Omental fat pad (tissue), 4 donors: ENCODE measurements at places on chromosomes 13 and 19.

- no peak for DNase-seq
Measured at GRCh38 chr19:3250675-3251074, 26.2 kb downstream of the CELF5 start.

GRCh38 chr13:48400090-48400694 is 12.7 kb downstream of the LPAR6 start:
- DNase-seq: no peak

GRCh38 chr19:38004521-38005223 is 97.7 kb downstream of the SIPA1L3 start:
- DNase-seq: peak; percentile 47

DNA sequence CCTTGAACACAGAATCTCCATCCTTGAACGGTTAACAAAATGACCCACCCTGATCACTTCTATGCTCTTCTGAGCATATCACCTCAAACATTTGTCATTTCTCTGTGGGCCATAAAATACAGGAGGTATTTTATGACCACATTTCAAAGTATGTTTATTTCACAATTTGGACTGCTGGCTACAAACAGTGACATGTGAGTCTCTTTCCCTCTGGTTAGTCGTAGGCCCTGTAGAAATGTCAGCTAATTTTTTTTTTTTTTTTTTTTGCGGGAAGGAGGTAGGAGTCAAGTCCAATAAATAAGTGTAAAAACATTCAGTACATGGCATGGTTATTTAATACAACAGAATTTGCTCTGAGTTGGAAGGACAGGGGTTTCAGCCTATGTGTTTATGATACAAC is 70.7 kb downstream of the FOXO1 start:
- no peak for DNase-seq

- no peak for DNase-seq
Measured at GRCh38 chr13:87777387-87777786, 106.2 kb downstream of the SLITRK5 start.

DNA sequence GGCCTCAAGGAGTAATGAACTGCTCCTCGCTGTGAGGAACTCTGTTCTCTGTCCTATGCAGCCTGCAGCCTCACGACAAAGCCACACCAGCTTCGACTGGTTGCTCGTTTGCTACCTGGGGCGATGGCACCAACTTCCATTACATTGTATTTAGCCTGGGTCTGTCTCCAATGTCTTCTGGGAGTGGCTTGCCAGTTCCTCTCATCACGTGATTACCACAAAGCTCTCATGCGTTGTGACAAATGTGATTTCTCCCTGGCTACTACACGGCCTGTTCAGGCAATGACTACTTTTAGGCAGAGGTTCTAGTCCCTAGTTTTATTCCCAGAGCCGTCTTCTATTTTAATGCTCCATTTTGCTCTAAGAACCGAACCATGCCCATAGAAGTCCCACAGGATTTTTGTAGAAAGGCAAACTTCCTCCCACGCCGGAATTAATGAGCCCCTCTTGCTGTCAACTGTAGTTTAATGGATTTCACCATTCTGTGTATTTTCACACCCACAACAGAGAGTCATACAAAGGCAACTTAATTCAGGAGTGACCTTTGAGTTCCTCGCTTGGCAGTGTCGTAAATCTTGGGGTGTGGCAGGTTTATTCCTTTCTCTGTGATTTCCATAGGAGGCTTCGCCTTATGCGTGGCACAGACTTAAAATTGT is 351.9 kb downstream of the EFNB2 start:
- DNase-seq: no peak

DNA sequence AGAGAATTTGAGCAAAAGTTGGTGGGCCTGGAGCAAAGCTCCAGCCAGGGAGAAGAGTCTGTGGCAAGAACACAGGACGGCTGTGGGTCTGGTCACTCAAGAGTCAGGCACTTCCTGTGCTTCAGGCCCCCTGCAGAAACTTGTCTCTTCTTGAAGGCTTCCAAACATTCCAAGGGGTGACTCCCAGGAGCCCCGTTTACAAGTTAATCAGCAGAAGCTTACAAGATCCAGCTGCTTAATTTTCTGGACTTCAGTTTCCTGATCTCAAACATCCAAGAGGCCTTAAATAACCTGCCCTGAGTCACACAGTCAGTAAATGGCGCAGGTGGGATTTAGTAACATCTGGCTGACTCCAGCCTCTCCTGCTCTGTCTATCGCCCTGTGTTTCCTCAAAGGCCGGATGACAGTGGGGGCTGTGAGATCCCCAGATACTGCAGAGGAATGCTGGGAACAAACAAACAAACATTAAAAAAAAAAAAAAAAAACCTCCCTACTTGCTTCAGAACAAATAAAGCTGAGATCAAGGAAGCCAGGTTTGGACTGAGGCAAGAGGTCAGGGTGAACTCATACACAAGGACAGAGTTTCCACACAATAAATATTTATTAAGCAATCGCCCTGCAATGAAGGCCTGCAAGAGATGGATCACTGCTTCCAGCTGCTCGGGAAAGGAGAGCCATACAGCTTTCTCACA is 175.4 kb upstream of the RFC3 start:
- DNase-seq: no peak

DNA sequence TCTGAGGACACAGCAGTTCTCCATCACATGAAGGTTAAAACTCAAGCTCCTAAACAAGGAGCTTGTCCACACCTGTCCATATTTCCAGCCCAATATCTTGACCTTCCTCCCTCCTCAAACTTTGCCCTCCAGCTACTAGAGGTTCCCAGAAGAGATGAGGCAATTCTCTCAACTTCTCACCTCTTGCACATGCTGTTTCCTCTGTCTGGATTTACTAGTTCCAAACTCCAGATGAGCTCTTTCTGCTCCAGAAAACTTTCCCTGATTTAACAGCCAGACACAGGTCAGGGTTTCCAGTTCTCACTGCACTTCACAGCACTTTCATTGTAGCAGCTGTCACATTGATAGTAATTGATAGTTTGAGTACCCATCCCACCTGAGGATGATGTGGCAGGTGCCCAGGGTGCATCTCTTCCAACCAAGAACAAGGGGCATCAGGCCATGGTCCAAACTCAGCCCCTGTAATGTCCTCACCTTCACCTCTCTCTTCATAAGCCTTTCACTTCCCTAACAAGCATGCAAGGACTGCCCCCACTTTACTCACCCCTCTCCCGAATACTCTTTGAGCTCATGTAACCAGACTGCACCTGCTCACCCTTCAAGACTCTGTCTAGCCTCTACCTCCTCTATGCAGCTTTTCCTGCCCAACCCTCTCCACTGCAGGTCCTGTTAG is 3.0 kb upstream of the WDFY2 start:
- DNase-seq: no peak

- DNase-seq: no peak
Measured at GRCh38 chr13:41268764-41269163, 5.4 kb upstream of the MTRF1 start.

DNA sequence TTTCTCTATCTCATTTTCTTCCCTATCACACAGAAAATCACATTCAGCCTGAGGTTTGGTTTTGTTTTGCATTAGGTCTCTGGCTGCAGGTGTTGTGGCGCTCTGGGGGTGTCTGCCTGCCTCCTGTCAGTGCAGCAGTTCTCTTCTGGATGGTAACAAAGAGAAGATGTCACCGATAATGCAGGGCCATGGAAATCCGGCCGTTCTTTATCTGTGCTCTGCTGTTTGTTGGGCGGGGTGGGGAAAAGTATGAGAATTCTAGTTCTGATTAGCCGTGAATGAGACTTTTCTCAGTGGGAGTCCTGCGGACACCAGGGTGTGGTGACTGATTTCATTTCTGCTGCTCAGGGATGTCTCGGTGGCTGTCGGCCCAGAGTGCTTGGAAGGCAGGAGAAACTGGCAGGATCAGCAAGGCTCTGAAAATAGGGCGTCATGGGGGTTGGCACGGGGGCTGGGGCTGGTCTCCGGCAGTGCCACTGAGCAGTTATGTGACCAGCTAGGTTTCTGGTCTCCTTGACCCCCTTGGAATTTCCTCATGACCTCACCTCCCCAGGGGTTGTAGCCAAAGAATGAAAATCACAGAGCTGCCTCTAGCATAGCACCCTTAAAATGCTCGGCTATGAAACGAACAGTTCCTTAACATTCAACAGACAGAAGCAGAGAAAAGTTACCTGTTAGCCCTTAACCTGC is 5.0 kb downstream of the RNF113B start:
- DNase-seq: no peak

- DNase-seq: no peak
Measured at GRCh38 chr13:110407531-110407930, 100.4 kb downstream of the COL4A2 start.

GRCh38 chr13:60175571-60175970 is 11.8 kb upstream of the DIAPH3 start:
- no peak for DNase-seq
